Left lobe of liver (tissue), 2 donors: ENCODE measurements at places on chromosomes 12 and 14. TPM values are rescaled to one million over a fixed set of nuclear protein-coding genes. Genes with fewer than 3 reads are reported as not detected.

DNA sequence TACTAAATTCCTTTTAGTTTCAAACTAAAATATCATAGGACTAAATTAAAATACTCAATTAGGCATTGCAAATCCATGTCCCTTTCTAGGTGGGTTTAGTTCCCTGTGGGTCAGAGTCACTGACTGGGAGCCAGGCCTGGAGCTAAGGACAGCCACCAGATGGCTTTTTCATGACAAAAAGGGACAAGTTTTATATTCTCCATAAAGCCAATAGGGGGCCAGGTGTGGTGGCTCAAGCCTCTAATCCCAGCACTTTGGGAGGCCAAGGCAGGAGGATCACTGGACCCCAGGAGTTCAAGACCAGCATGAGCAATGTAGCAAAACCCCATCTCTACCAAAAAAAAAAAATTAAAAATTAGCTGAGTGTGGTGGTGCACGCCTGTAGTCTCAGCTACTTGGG lies 35.4 kb upstream of the EIF5 start:
- DNase-seq: no peak

GRCh38 chr12:91778091-91778832 lies 367.4 kb downstream of the BTG1 start:
- DNase-seq: no peak

DNA sequence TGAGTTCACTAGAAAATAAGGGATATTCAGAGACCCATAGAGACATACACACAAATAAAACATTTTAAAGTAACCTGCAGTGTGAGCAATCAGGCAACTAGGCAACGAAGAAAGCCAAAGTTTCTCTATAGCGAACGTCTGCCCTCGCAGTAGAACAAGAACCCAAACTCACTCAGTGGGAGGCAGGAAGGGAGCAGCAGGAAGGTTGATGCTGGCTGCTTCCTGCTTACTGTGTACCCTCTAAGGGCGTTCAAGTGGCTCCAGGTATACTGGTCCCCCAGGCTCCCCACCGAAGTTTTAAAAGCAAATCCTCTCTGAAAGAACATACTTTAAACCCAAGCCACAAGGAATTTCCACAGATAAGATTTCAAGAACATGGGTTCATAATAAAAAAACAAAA lies 249.3 kb downstream of the FOXN3 start:
- no peak for DNase-seq

TAS2R42 gene
- not detected for total RNA-seq

DNA sequence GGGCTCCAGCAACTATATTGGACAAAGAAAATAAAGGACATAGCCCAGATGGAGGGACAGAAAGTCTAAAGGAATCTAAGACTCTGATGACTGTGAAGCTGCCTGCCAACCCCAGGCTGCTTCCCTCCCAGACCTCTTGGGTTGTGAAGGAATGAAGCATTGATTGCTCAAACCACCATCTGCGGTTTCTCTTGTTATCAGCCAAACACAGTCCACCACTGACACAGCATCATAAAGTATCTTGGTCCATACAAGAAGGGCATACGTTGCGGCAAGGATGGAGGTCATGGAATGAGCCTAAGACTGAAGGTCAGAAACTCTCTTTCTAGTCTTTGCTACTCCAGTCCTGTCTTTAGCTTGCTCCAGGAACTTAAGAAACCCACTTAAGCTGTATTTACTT lies 58.5 kb upstream of the PLXNC1 start:
- no peak for DNase-seq

GRCh38 chr12:62190689-62191490 lies 69.3 kb upstream of the USP15 start:
- no peak for DNase-seq

- no peak for DNase-seq
Observed at GRCh38 chr12:98185606-98186005, 329.8 kb upstream of the TMPO start.

ENDOU gene
- total RNA-seq: not detected

DNA sequence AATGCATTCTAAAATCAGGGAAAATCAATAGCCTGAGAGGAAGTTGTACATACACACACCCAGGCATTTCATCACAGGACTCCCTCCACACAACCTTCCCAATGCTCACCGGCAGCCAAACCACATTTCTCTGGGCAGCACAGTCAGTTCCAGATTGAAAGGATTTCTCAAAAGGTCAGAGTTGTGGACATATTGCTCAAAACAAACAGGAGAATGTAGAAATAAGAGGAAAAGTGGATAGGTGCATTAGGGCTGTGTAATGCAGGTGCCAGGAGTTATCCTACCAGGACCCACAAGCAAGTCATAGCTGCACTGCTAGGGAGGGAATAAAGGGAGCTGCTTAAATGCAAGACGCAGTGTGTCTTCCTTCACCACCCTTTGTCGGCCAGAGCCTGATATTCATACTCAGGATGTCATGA lies 62.9 kb downstream of the GCH1 start:
- peak; percentile 88 for DNase-seq

- DNase-seq: no peak
Observed at GRCh38 chr14:21063479-21063878, 5.9 kb downstream of the RNASE8 start.
